ENCODE measurements at places on chromosomes 3 and 15. TPM values are rescaled to one million over a fixed set of nuclear protein-coding genes. Genes with fewer than 3 reads are reported as not detected.

MEX3B gene
- 6.1 TPM for total RNA-seq

CLDN18 gene
- not detected for total RNA-seq

SRGAP3 gene
- total RNA-seq = 5.0 TPM

ROPN1 gene
- total RNA-seq = not detected

SCG3 gene
- 0.86 TPM for total RNA-seq

DNA sequence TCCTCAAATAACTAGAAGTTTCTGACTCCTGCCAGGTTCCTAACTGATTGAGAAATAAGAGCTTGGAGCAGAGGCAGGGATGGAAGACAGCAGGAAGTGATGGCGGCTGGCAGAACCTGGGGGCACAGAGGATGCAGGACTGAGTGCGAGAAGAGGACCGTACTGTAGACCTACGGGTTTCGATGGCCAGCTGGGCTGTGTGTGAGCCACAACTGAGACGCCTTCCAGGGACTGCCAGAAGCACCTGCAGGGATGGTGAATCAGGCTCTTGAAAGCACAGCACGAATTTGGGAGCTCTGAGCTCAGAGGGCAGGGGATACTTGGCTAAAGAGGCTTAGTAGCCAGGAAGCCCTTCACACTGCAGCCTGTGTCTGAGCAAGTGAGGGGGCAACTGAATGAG lies 165.6 kb downstream of the ABHD5 start:
- no peak for DNase-seq

GRCh38 chr3:37241880-37242279 lies 67.5 kb upstream of the LRRFIP2 start:
- no peak for DNase-seq

DNA sequence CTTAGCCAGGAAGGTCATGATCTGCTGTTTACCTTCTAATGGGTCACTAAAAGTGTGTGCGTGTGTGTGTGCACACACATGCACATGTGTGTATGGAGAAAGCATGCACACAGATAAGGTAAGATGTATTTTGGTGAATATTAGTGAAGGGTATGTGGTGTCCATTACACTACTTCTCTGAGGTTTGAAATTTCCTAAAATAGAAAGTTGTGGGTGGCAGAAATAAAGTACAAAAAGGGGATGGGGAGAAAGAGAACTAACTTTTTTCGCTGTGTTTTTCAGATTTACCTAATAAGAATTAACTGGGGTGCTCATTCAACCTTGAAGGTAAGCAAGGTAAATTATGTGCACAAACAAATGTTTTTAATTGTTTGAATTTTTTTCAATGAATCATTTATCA lies 24.4 kb upstream of the NR2E3 start:
- DNase-seq = no peak

DNA sequence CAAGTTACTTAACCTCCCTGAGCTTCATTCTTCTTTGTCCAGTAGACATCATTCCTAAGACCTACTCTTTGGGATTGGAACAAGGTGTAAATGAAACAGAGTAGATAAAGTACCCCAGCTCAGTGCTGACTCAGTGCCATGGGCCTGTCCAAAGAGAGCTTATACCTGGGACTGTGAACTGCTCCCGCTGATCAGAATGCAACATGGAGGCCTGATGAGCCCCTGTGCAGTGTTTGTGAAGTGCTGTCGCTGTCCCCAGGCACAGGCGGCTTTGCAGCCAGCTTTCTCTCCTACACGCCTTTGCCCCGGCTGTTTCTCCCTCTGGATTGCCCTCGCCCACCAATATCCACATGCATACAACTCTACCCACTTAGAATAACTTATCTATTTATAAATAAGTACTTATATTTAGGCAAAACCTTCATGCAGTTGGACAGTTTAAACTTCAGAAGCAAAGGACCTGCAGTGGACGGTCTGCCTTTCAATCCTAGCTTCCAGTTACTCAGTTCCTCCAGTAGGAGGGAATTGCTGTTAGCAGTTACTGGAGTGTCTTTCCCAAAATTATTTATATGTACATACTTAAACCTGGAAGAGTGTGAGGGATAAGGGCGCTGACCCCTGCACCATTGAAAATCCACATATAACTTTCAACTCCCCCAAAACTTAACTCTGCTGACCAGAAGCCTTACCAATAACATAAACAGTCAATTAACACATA lies 80.0 kb downstream of the CORO2B start:
- no peak for DNase-seq

DNA sequence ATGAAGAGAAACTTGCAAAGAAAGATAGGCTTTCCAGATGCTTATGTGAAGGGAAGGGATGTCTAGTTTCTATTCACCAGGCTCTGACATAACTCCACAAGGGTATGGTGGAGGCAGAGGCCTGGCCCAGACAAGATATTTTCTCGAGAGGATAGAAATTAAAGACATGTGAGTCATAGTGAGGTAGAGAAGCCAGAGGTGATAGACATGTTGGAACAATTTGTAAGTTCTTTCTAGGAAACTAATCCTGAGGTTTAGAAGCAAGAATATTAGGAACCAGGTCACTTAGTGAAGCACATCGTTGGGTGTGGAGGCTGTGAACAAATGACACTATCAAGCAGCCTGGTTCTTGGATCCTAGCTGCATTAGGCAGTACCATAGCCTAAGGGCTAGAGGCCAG lies 176.9 kb downstream of the BBX start:
- no peak for DNase-seq

GRCh38 chr3:8147711-8148110 lies 353.9 kb upstream of the LMCD1 start:
- no peak for DNase-seq
